Activated T-helper 2 cell treated with anti-CD3 and anti-CD28 coated beads, Interferon-gamma antibody, Interleukin-2, Interleukin-4, amounts not matched to agents 10 μg/mL and 5 μg/mL and 100 μg/mL, durations not matched to agents 14 hours and 24 hours and 36 hours (primary cell): ENCODE measurements at places on chromosomes 12 and 14. TPM values are rescaled to one million over a fixed set of nuclear protein-coding genes. Genes with fewer than 3 reads are reported as not detected.
A peak's percentile ranks its signal among the peaks of the same experiment; 100 is the strongest.

DNA sequence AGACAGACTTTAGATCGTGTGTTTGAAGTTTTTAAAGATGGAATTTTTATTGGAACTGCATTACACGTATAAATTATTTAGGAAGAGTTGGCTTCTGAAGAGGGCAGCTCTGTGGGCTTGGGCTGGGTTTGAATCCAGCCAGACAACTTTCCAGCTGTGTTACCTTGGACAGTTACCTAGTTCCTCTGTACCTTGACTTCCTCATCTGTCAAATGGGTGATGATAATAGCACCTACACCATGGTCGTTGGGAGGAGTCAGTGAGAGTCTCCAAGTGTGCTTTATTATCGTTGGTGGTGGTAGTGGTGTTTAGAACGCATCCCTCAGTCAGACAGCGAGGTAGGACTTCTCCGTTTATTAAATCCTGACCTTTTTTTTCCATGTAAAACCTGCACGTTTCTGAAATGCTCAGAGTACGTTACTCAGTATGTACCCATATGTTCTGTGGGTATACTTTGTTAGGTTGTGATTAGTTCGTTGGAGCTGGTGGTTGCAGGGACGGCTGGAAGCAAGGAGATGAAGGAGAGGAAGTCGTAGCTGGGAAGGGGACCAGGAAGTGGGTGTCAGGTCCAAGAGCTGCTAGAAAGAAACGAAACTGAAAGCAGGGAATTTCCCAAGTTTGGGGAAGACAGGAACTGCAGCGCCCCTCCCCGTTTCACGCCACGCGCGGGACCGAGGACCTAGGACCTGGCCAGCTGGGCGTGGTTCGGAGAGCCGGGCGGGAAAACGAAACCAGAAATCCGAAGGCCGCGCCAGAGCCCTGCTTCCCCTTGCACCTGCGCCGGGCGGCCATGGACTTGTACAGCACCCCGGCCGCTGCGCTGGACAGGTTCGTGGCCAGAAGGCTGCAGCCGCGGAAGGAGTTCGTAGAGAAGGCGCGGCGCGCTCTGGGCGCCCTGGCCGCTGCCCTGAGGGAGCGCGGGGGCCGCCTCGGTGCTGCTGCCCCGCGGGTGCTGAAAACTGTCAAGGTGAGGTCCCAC, at the start of gene OAS3:
Gene OAS3, plus strand, starts transcription at position 734 of the 979 bp plus-strand sequence. Its CDS starts 57 bp downstream, at position 791.
- H3K36me3 ChIP-seq = peaks cover 15% of the 10 kb centered on the region
- peak; percentile 72 for DNase-seq
- peaks cover 40% of the 10 kb centered on the region for H3K4me1 ChIP-seq
- no peaks in the 10 kb centered on the region for H3K27me3 ChIP-seq
- peak within 1 kb of the TSS; percentile 80 for H3K4me3 ChIP-seq

- DNase-seq = no peak
- no peaks in the 10 kb centered on the region for H3K4me1 ChIP-seq
- no peaks in the 10 kb centered on the region for H3K36me3 ChIP-seq
- no peaks in the 10 kb centered on the region for H3K27me3 ChIP-seq
- no peak overlapping the region for H3K27ac ChIP-seq
Measured at GRCh38 chr14:97747316-97747715, 950.1 kb downstream of the VRK1 start.

DNA sequence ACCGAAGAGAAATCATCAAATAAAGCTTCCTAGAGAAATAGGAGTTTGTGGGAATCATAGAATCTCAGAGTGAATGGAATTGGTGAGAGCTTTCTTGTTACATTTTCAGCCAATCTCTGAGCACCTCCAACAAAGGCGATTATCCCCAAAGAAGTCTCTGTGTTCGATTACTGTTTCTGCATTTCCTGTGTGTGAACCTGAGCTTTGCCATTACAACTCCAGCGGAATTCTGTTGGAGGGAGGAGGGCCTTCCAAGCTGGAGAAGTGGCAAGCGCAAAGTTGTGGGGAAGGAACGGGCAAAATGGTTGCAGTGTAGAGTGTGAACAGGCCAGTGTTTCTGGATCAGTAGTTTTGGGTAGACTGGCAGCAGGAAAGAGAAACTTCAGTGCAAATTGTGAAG, 23.1 kb downstream of the TMEM117 start:
- DNase-seq = no peak
- H3K27me3 ChIP-seq = peaks cover 1% of the 10 kb centered on the region
- H3K4me1 ChIP-seq = peaks cover 3% of the 10 kb centered on the region
- H3K4me3 ChIP-seq = no peak overlapping the region
- H3K36me3 ChIP-seq = no peaks in the 10 kb centered on the region

- H3K27me3 ChIP-seq = no peaks in the 10 kb centered on the region
- H3K27ac ChIP-seq = no peak overlapping the region
- H3K36me3 ChIP-seq = no peaks in the 10 kb centered on the region
- no peak for DNase-seq
- no peak overlapping the region for H3K4me3 ChIP-seq
Measured at GRCh38 chr12:24015833-24016160, 66.3 kb upstream of the SOX5 start.

GRCh38 chr12:38350342-38351174, 34.0 kb downstream of the ALG10B start:
- H3K27ac ChIP-seq = no peak overlapping the region
- no peaks in the 10 kb centered on the region for H3K4me1 ChIP-seq
- no peaks in the 10 kb centered on the region for H3K36me3 ChIP-seq
- no peak for DNase-seq
- H3K27me3 ChIP-seq = no peaks in the 10 kb centered on the region
- H3K4me3 ChIP-seq = no peak overlapping the region

DNA sequence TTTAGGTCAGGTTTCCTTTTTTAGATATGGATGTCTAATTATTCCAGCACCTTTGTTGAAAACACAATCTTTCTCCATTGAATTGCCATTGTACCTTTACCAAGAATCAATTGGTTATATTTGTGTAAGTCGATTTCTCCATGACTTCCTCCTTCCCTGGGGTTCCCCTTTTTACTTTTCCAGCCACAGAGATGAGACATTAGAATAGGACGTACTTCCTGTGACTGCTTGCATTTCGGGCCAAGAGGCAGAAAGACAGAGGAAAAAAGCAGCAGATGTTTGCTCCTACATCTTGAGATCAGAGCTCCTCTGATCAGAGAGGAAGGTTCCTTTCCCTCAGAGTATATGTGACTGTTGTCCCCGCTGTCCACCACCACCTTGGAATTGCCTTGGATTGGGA, 453.7 kb upstream of the RGS6 start:
- H3K4me3 ChIP-seq = no peak overlapping the region
- H3K27ac ChIP-seq = peak overlapping the region; percentile 14
- peaks cover 43% of the 10 kb centered on the region for H3K36me3 ChIP-seq

IKZF4 gene
- total RNA-seq = 34.8 and 35.5 TPM in 2 replicates

GRCh38 chr12:59186451-59186850, 266.1 kb upstream of the LRIG3 start:
- DNase-seq = no peak
- H3K4me3 ChIP-seq = no peak overlapping the region
- no peaks in the 10 kb centered on the region for H3K4me1 ChIP-seq
- H3K36me3 ChIP-seq = no peaks in the 10 kb centered on the region
- no peaks in the 10 kb centered on the region for H3K27me3 ChIP-seq
- no peak overlapping the region for H3K27ac ChIP-seq

DNA sequence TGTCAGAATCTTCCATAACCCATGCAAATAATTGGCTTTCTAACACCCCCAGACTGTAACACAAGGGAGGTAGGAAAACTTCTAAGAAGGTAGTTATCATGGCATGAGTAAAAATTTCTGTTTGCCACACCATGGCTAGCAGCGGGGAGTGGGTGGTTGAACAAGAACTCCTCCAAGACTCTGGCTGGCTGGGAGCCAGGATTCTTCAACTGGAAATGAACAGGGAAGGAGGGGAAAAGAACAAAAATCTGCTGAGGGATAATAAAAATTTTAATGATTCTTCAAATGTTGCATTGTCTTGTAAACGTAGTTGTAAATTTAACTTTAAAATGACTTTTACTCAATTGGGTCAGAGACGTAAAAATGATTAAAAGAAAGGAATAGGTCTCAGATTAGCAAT, 78.9 kb downstream of the AKAP6 start:
- no peaks in the 10 kb centered on the region for H3K36me3 ChIP-seq
- no peaks in the 10 kb centered on the region for H3K4me1 ChIP-seq
- peaks cover 2% of the 10 kb centered on the region for H3K27me3 ChIP-seq
- no peak for DNase-seq
- no peak overlapping the region for H3K4me3 ChIP-seq

GRCh38 chr12:51482929-51483697, 58.5 kb downstream of the SLC4A8 start:
- DNase-seq = peak; percentile 31
- H3K27me3 ChIP-seq = no peaks in the 10 kb centered on the region
- H3K4me3 ChIP-seq = peak overlapping the region; percentile 61
- H3K27ac ChIP-seq = peak overlapping the region; percentile 92
- peaks cover 34% of the 10 kb centered on the region for H3K4me1 ChIP-seq

GRCh38 chr12:7989827-7990491, 42.6 kb upstream of the FOXJ2 start:
- H3K27ac ChIP-seq = peak overlapping the region; percentile 86
- peaks cover 35% of the 10 kb centered on the region for H3K4me1 ChIP-seq

GRCh38 chr12:32139064-32139421, 32.4 kb downstream of the BICD1 start:
- H3K27ac ChIP-seq = no peak overlapping the region
- peaks cover 24% of the 10 kb centered on the region for H3K4me1 ChIP-seq
- H3K4me3 ChIP-seq = peak overlapping the region; percentile 47
- H3K36me3 ChIP-seq = no peaks in the 10 kb centered on the region

- no peak overlapping the region for H3K4me3 ChIP-seq
- peaks cover 2% of the 10 kb centered on the region for H3K27me3 ChIP-seq
- H3K36me3 ChIP-seq = no peaks in the 10 kb centered on the region
- peaks cover 14% of the 10 kb centered on the region for H3K4me1 ChIP-seq
- H3K27ac ChIP-seq = no peak overlapping the region
Measured at GRCh38 chr14:34029921-34030334, 79.1 kb upstream of the EGLN3 start.

COX8C gene
- not detected in 2 replicates for total RNA-seq

HAL gene
- 0.30 and 0.57 TPM in 2 replicates for total RNA-seq

GRCh38 chr12:49946497-49946896, 4.0 kb upstream of the AQP2 start:
- H3K4me3 ChIP-seq = no peak overlapping the region
- no peaks in the 10 kb centered on the region for H3K27me3 ChIP-seq
- no peaks in the 10 kb centered on the region for H3K36me3 ChIP-seq
- peaks cover 22% of the 10 kb centered on the region for H3K4me1 ChIP-seq
- peak overlapping the region; percentile 92 for H3K27ac ChIP-seq
- no peak for DNase-seq

GON7 gene
- 13.4 and 15.2 TPM in 2 replicates for total RNA-seq

DNA sequence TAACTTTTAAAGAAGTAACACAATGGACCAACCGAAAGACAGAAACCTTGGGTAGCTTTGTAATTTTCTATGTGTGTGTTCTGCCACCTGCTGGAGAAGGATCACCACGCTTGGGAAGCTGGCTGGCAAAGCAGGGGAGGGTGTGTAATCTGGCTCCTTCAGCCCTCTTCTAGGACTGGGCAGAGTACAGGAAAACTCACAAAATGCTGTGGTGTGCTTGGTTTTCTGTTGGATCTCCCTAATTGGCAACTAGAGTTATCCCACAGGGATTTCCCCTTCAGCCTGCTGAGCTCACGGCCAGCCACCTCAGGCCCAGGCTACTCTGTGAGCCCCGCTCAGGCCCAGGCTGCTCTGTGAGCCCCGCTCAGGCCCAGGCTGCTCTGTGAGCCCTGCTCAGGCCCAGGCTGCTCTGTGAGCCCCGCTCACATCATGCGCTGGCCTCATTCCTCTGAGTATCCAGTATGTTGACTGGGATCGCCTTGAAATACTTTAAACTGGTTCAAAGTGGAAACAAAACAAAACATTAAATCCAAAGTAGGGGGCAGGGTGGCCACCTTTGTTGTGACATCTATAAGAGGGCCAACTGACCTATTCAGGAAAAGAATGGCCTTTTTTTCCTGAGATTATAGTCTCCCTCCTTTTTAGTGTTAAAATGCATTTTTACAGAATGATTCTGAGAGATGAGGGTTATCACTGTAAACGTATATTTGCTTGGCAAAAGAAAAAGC, 52.0 kb upstream of the RNU6-8 start:
- H3K27me3 ChIP-seq = no peaks in the 10 kb centered on the region
- H3K4me3 ChIP-seq = no peak overlapping the region
- no peak overlapping the region for H3K27ac ChIP-seq
- peak; percentile 25 for DNase-seq

DNA sequence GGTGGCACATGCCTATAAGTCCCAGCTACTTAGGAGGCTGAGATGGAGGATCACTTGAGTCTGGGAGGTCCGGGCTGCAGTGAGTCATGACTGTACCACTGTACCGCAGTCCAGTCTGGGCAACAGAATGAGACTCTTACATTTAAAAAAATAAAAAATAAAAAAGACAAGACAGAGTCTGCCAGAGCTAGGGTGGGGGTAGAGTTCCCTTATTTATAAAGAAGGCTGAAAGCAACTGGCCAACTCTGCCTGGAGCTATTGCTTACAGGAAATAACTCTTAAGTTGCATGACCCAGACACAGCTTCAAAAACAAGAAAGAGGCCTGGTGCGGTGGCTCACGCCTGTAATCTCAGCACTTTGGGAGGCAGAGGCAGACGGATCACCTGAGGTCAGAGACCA, 31.5 kb downstream of the NUMB start:
- H3K27ac ChIP-seq = no peak overlapping the region
- no peak for DNase-seq
- peaks cover 7% of the 10 kb centered on the region for H3K36me3 ChIP-seq
- no peaks in the 10 kb centered on the region for H3K27me3 ChIP-seq
- H3K4me3 ChIP-seq = no peak overlapping the region

DNA sequence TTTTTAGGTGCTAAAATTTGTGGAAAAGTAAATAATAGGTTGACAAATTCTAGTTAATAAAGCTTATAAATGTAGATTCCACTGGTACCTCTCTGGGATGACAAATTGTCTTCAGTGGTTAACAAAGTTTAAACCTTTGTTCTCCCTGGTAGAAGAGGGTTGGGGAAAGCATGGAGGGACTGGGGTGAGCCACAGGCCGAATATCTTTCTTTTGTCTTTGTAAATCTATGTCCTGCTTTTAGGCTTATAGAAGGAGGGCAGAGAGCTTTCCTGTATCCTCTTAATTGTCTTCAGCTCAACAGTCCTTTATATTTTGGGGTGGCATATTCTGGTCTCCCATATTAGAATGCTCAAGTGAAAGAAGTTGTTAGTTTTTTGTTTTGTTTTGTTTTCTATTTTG, 142.2 kb upstream of the CNOT2 start:
- no peak overlapping the region for H3K27ac ChIP-seq
- no peaks in the 10 kb centered on the region for H3K4me1 ChIP-seq
- no peaks in the 10 kb centered on the region for H3K36me3 ChIP-seq
- H3K4me3 ChIP-seq = no peak overlapping the region
- no peak for DNase-seq
- H3K27me3 ChIP-seq = no peaks in the 10 kb centered on the region

CPNE6 gene
- total RNA-seq = not detected in 2 replicates
